ENCODE measurements at places on chromosomes 12 and 14.
A peak's percentile ranks its signal among the peaks of the same experiment; 100 is the strongest.

DNA sequence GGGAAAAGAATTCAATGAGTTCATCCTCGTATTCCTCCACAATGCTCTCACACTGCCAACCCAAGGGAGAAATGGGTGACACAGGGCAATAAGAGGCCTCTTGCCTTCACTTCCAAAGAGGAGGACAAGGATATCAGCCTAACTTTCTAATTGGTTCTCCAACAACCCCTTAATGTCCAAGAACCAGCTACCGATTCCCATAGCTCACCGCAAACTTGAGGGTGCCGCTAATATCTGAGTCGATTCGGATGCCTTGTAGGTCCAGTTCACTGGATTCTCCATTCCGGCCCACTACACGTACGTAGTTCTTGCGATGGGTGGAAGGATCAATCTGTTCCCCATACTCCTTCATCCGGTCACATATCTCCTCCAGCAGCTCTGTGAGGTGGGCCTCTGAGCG, 4.8 kb downstream of the CNPY2 start:
- no peak for DNase-seq

GRCh38 chr14:36021591-36022320, 154.8 kb downstream of the PTCSC3 start:
- no peak for DNase-seq

DNA sequence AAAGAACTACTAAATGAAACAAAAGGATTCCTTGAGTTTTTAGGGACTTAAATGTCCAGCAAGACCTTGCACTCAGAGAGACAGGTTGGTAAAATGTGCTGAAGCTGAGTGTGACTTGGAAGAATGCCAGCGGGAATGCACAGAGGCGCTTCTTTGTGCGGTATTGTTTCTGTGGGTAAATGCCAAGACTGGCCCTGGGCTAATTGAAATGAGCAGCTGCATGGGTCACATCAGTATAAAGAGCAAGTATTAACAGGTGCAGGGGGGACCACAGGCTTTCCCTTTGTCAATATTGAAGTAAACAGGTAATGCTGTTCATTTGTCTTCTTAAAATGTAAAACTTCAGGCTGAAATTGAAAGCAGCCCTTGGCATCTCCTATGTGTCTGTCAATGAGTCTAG, 74.3 kb downstream of the LMO3 start:
- DNase-seq, result peak; percentile 86

DNA sequence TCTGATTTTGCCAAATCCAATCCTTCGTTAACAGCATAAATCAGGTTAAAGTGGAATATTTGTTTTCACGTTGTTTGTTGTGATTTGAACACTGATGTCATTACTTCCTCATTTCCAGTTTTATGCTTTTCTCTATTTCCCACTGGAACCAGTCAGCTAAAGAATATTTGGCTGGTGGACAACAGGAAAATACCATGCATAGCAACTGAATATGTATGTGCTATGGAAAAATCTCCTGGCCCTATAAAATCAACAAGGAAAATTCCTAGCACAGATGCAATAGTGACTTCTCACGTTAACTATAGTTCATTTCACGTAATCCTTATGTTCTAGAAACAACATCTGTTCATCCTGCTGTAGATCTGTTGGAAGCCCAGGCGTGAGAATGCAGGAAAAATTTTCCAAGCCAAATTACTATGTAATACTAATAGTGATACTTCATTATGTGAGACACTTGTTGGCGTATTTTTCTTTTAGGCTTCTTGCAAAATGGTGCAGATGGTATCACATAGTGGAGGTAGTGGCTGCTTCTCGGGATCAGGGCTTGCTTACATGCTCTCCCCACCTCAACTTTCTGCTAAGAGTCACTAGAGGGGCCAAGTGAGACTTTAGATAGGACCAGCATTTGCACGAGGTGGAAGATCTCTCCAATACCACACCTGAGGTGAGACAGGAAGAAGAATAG, 86.3 kb upstream of the USP44 start:
- no peak for DNase-seq

GRCh38 chr12:4911316-4911994, 1.8 kb downstream of the KCNA1 start:
- no peak for DNase-seq

DNA sequence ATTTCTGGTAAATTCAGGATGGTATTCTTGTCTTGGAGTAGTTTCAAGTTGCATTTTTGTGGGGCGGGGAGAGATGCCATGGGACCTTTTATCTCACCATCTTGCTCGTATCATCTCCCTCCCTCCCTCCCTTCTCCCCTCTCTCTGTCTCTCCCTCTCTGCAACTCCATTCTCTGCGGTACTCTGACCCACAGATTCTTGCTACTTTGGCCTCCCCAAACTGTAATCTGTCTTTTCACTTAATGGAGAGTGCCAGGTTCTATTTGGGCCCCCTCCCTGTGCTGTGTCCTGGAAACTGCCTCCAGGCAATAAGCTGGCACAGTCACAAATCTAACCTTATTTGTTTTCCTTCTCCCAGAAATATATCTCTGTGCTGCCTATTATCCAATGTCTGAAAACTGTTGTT, 175.2 kb downstream of the PAWR start:
- no peak for DNase-seq

DNA sequence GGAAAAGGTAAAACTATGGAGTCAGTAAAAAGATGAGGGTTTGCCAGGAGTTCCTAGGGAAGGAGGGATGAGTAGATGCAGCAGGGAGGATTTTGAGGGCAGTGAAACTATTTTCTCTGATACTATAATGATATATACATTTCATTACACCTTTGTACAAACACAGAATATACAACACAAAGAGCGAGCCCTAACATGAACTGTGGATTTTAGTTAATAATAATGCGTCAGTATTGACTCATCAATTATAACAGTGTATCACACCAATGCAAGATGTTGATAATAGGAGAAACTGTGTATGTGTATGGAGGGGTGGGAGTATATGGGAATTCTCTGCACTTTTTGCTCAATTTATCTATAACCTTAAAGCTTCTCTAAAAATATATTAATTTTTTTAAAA, 404.3 kb upstream of the NOVA1 start:
- DNase-seq, result no peak

DNA sequence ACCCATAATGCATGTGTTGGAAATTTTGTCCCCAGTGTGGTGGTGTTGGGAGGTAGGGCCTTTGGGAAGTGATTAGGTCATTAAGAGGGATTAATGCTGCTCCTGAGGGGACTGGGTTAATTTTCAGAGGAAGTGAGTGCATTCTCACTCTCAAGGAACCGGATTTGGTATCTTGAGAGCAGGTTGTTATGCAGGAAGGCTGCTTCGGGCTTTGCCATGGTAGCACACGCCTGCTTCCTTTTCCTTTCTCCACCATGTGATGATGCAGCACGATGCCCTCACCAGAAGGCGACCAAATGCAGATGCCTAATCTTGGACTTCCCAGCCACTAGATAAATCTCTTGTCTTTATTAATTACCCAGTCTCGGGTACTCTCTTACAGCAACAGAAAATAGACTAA, 257.1 kb downstream of the SSPN start:
- DNase-seq, result no peak

GRCh38 chr14:25113394-25113793, 63.4 kb upstream of the STXBP6 start:
- DNase-seq, result no peak

DNA sequence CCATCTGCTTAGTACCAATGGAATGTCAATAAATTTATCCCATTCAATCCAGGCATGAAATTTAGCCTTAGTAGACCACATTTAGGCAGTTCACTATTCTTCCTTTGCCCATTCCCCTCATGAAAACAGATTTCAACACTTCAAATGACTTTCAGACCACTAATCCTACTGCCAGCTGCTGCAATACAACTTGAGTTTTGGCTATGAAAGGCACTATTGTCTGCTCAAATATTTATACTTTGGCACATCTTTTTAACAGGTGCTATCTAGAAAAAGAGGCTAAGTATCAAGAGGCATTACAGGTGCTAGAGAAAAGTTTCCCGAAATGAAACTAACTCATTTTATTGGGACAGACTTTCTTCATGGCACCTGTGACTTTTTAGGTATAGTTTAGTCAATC, 499.8 kb downstream of the C12orf50 start:
- no peak for DNase-seq

DNA sequence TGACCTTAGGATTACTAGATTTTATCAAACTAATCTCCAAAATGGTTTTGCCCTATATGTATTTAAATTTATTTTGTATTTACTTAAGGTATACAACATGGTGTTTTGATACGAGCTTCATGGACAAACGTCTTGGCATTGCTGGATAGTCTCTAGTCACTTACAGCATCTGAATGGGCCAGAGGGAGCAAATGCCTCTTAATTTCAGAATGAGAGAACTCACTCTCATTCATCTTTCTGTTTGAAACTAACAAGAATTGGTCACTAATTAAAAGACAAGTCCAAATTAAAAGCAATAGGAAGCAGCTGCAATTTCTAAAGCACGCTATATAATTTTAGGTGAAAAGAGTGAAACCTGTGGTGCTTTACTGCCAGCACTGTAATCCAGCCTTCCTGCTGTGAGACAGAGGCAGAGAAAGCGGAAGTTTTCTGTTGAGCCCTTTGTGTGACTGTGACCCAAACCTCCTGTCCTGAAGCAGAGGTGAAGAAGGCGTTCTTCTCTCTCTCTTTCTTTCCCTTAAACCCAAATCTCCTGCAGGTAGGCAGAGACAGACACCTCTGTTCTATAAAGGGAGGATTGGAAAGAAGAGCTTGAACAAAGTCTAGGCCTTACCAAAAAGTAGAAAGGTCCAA, 184.6 kb upstream of the NAV3 start:
- DNase-seq, result no peak

DNA sequence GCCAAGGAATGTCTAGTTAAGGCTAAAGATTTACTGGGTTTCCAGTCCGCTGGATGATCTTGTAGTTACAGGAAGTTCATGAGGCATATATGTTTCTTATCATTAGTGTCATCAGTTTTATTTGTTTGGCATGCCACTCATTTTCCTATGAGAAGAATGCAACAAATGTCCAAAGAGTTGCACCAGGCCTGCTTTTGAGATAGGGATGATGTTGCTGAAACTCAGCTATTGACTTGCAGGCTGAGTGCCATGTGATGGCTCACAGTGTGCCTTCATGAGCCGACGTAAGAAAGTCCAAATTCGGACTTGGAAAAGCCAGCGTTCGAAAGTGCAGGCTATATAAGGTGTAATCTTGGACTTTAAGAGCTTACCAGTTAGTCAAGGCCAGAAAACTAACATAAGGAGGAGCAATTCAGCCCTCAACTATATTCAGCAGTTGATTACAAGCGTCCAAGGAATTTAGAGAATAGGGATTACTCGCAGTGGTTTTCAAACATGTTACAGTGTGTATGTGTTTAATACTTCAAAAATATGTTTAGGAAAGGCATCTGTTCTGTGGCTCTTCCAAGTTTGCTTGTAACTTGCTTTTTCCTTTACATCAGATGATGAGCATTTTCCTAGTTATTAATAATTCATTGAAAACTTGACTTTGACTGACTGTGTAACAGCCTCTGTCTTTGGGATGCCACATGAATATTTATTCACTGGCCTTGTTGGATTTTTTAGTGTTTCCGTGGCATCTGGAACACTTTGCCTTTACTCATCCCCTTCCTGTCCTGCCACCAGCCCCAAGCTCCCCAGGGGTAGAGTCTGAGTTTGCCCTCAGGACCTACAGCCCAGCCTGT, 101.3 kb downstream of the LGMN start:
- no peak for DNase-seq

DNA sequence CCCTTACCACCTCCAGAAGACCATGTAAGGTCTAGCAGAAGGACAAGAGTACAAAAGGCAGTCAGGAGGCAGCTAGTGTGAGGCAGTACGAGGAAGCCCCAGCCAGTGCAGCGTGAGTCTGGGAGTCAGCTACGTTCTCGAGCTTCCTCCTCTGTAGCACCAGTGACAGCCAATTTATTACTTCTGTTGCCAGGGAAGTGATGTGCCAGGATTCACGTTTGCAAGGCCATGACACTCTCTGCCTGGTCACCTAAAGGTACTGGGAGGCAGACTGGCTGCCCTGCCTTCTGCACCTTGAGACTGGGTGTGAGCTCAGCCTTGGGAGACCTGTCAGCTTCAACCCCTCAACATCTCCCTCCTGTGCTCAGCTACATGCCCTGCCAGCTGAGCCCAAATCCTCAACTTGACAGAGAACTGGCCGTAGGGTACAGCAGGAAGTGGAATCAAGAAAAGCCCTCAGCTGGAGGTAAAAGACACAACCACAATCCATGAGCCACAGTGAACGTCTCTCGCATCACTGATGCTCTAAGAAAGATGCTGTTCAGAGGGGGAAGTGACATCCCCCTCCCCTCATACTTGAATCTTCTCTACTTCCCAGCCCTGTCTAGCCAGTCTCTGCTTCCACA, 182.5 kb upstream of the RGS6 start:
- no peak for DNase-seq

DNA sequence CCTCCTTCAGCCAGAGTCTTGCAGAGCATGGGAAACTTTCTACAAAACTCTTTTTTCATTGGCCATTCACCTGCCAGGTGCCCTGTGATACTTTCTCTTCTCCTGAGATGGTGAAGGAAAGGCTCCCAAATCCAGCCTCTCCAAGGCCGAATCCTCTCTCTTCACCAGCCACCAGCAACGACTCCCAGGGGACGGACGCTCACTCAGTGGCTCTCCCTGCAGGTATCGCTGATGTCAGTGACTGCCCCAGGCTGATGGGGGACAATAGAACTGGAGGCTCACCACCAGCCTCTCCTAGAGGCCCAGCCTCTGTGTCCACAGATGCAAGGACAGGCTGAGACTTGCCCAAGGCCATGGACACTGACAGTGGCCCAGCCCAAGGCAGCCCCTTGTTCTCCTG, 204.1 kb downstream of the BCL11B start:
- DNase-seq, result no peak

GRCh38 chr12:92270521-92270920, 124.9 kb upstream of the BTG1 start:
- no peak for DNase-seq

DNA sequence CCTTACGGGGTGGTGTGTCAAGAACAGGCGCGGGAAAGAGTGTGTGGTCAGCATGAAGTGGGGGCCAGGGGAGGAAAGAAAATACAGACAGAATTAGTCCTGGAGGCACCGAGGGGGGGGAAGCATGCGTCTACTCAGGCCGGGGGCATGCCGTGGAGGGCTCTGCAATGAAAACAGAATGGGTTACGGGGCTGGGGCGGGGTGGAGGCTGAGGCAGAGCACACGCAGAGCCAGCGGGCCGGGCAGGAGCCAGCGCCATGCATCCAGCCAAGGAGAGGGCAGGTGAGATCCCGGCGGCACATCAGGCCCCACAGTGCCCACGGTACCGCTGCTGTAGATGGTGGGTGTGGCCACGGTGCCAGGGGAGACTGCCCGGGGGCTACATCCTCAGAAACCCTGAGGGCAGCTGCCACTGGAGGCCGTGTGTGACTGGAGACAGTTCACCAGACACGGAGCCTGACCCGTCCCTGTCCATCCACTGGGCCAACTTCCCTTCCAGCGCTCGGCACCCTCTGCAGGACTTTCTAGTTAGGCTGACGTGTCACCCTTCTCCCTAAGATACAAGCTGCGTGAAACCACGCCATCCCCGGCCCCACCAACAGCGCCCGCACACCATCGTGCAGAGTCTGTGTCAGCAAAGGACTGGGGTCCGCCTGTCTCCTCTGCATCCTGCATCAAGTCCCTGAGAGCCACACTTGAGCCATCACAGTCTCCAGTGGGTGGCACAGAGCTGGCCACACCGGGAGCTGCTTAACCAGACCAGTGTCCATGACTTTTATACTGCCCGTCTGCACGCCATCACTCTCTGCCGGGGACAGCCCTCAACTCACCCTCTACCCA, 87.4 kb downstream of the PIWIL1 start:
- no peak for DNase-seq

GRCh38 chr12:25074954-25075353, 120.0 kb downstream of the DNAI7 start:
- no peak for DNase-seq

GRCh38 chr12:98594050-98594835, 757 bp downstream of the SLC25A3 start:
- DNase-seq, result no peak
